Fibroblast of lung (primary cell): ENCODE measurements at places on chromosomes 12 and 14. TPM values are rescaled to one million over a fixed set of nuclear protein-coding genes. Genes with fewer than 3 reads are reported as not detected.

ABCC9 gene
- 8.7 and 9.9 TPM in 2 replicates for total RNA-seq

FAM90A1 gene
- 0.26 and 0.33 TPM in 2 replicates for total RNA-seq

NRIP2 gene
- total RNA-seq: under 0.01 and 0.17 TPM in 2 replicates

GRCh38 chr14:98444077-98444476 lies 827.9 kb downstream of the BCL11B start:
- no peaks in the 10 kb centered on the region for H3K36me3 ChIP-seq
- H3K4me1 ChIP-seq: no peaks in the 10 kb centered on the region
- H3K4me3 ChIP-seq: no peak overlapping the region
- H3K27me3 ChIP-seq: no peaks in the 10 kb centered on the region
- no peak for DNase-seq

- H3K4me3 ChIP-seq: no peak overlapping the region
- H3K36me3 ChIP-seq: no peaks in the 10 kb centered on the region
- H3K4me1 ChIP-seq: no peaks in the 10 kb centered on the region
- H3K27me3 ChIP-seq: no peaks in the 10 kb centered on the region
These were observed 105.3 kb upstream of the GSC start for GRCh38 chr14:94875256-94875655.

DNA sequence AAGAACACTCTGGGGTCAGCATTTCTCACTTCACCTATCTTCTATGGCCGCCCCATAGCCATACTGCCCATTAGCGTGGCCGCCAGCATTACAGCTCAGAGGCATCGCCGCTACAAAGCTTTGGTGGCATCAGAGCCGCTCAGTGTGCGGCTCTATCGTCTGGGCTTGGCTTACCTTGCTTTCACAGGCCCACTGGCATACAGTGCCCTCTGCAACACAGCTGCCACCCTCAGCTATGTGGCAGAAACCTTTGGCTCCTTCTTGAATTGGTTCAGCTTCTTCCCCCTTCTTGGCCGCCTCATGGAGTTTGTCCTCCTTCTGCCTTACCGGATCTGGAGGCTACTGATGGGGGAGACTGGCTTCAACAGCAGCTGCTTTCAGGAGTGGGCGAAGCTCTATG lies 2.6 kb downstream of the DNAJC22 start:
- no peaks in the 10 kb centered on the region for H3K36me3 ChIP-seq
- peaks cover 14% of the 10 kb centered on the region for H3K27me3 ChIP-seq
- no peak overlapping the region for H3K27ac ChIP-seq
- peaks cover 16% of the 10 kb centered on the region for H3K4me1 ChIP-seq
- DNase-seq: no peak

- H3K27ac ChIP-seq: no peak overlapping the region
- no peak overlapping the region for H3K4me3 ChIP-seq
- no peaks in the 10 kb centered on the region for H3K36me3 ChIP-seq
- DNase-seq: no peak
These were observed 4.7 kb upstream of the CISTR start for GRCh38 chr12:53756300-53757100.

DNA sequence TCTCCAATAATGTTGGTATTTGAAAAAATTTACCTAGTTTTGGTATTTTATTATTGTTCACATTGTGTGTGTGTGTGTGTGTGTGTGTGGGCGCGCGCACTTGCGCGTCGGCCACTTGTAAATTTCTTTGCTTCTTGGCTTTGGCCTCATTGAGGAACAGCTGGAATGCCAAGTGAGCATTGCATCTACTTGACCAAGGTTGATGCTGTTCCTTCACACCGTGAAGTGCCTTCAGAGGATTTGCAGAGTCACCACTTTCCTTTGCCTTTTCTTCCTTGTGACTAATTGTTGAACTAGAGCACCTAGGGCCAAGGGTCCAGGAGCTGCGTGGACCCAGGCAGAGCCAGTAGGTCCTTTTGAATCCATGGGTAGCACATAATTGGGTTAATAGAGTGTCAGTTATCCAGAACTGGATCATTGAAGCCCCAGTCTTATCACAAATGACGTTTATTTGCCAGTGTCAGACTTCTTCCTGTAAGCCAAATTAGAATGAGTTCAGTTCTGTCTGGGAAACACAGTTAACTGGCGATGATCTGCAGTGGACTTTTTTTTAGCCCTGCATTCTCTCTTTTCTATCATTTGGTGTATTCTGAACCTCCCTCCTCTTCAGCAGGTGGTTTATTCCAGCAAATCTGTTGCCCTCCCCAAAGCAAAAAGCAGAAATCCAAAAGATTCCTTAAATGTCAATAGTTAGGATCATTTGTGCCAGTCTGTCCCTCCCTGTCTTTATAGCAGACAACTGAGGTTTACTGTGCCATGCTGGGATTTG lies 2.6 kb downstream of the PPP2R5C start:
- DNase-seq: no peak
- no peaks in the 10 kb centered on the region for H3K27me3 ChIP-seq
- no peak overlapping the region for H3K4me3 ChIP-seq
- H3K27ac ChIP-seq: no peak overlapping the region
- H3K36me3 ChIP-seq: no peaks in the 10 kb centered on the region
- no peaks in the 10 kb centered on the region for H3K4me1 ChIP-seq

DNA sequence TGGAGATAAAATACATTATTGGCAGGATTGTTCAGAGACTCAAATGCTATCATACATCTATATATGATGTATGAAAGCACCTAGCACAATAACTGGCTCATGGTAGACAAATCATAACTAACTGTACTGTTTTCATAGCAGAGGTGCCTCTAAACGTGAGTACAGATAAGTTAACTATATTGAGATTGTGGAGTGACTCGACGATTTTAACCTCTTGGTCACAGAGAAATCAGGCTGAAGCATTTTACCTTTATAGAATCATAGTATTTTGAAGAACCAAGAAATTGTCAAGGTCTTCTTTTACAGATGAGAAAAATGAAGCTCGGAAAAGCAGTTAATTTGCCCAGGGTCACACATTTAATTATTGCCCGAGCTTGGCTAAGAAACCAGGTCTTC lies 666 bp upstream of the DERA start:
- DNase-seq: no peak
- H3K36me3 ChIP-seq: peaks cover 5% of the 10 kb centered on the region
- peak overlapping the region; percentile 78 for H3K4me3 ChIP-seq
- H3K27me3 ChIP-seq: no peaks in the 10 kb centered on the region
- H3K27ac ChIP-seq: no peak overlapping the region

DNA sequence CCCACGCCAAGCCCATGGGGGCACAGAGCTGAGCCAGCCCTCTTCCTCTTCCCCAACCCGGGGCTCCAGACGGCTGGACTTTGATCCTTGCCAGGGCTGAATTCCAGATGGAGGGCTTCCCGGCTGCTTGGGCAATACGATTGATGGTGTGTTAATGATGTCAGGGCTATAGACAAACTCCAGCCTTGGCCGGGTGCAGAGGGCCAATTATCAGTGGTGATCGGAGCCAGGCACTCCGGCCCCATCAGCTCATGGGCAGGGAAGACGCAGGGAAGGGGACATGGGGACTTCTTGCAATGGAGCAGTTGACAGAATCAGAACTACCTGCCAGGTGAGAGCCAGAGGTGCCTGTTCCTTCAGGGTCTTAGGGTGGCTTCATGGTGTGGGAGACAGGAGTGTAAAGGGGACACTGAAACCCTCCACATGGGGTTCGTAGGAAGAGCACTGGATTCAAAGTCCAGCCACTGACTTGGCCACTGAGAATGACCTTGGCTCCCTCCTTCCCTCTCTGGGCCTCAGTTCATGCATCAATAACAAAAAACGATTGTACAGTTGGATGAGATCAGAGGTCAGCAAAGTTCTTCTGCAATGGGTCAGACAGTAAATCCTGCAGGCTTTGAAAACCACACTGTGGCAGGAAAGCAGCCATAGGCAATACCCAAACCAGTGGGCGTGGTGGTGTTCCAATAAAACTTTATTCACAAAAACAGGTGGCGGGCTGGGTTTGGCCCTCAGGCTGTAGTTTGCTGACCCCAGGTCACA lies 333.7 kb downstream of the MED13L start:
- no peaks in the 10 kb centered on the region for H3K4me1 ChIP-seq
- no peaks in the 10 kb centered on the region for H3K27me3 ChIP-seq
- H3K36me3 ChIP-seq: no peaks in the 10 kb centered on the region
- H3K4me3 ChIP-seq: no peak overlapping the region

DNA sequence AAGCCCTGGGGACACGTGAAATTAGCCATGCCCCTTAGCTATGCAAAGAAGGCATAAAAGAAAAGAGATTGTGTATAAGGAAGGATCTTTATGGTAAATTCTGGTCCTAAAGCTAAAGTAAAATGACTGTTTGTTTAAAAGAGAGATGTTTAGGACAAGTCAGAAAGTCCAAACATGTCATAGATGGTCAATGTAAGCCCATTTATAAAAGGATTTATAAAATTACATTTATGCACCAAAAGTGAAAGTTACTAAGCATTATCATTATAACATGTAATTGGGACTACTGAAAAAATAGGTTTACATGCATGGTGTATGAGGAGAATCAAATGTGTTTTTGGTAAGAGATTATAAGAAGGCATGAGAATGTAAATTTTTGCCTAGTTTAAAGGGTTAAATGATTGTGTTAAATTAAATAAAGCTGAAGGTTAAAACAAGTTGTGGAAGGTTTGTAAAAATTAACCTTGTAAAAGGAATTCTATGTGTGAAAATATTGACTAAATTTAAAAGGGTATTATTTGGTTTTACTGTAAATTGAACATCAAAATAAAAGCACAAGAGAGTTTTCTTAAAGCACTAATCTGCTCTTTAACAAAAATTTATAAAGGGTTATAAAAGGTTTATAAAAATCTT lies 50.4 kb upstream of the TSPAN8 start:
- H3K27ac ChIP-seq: no peak overlapping the region
- H3K4me3 ChIP-seq: no peak overlapping the region
- no peaks in the 10 kb centered on the region for H3K36me3 ChIP-seq
- DNase-seq: no peak

DNA sequence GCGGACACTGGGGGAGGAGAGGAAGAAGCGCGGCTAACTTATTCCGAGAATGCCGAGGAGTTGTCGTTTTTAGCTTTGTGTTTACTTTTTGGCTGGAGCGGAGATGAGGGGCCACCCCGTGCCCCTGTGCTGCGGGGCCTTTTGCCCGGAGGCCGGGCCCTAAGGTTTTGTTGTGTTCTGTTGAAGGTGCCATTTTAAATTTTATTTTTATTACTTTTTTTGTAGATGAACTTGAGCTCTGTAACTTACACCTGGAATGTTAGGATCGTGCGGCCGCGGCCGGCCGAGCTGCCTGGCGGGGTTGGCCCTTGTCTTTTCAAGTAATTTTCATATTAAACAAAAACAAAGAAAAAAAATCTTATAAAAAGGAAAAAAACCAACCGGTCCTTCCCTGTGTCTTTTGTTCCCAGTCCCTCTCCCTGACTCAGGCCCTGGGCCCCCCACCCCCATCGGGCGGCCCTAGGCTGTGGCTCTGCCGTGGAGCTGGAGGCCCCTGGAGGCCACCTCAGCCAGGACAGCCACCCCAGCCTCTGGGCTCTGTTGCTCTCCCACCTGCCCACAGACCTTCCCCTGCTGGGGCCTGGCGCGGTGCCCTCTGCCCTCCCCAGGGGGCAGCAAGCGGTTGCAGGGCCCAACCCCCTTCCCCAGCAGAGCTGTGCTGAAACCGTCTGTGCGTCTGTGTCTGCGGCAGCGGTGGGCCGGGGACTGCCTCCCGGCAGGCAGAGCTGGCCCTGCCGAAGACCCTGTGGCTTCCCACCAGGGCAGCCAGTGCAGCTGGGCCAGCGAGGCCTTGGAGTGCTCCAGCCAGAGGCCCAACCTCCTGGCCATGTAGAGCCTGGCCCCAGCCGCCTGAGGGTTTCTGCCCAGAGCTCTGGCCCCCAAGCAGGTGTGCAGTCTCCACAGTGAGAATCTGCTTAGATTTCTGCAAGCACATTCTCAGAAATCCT lies 4.0 kb upstream of the CRIP2 start:
- H3K27ac ChIP-seq: no peak overlapping the region
- H3K27me3 ChIP-seq: no peaks in the 10 kb centered on the region
- no peak overlapping the region for H3K4me3 ChIP-seq
- DNase-seq: no peak
- H3K4me1 ChIP-seq: peaks cover 16% of the 10 kb centered on the region

DNA sequence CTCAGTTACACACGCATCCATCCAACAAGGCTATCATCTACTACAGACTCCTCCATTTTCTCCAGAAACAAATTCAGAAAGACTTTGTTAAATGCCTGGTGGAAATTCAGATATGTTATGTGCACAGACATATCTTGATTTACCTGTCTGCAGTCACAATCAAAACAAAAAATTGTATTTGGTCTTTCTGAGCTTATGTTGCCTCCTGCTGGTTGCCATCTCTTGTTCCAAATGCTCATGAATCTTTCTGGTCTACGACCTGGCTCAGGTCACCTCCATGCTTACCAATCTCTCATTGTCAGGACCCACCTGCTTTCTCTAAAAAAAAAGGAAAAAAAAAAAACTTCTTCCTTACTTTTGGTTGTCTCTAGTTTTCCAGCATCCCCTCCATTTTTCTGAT lies 169.2 kb upstream of the PLXNC1 start:
- H3K4me1 ChIP-seq: no peaks in the 10 kb centered on the region
- no peaks in the 10 kb centered on the region for H3K36me3 ChIP-seq
- no peaks in the 10 kb centered on the region for H3K27me3 ChIP-seq
- H3K4me3 ChIP-seq: no peak overlapping the region
- peak; percentile 49 for DNase-seq
- H3K27ac ChIP-seq: no peak overlapping the region

GRCh38 chr14:105534586-105534985 lies 8.2 kb downstream of the TMEM121 start:
- no peak for DNase-seq
- H3K27ac ChIP-seq: no peak overlapping the region
- no peaks in the 10 kb centered on the region for H3K4me1 ChIP-seq
- peaks cover 2% of the 10 kb centered on the region for H3K27me3 ChIP-seq
- no peaks in the 10 kb centered on the region for H3K36me3 ChIP-seq

GRCh38 chr12:78035901-78036606 lies 205.4 kb downstream of the NAV3 start:
- H3K4me1 ChIP-seq: no peaks in the 10 kb centered on the region
- H3K27ac ChIP-seq: peak overlapping the region; percentile 26
- peaks cover 4% of the 10 kb centered on the region for H3K36me3 ChIP-seq

- no peak overlapping the region for H3K27ac ChIP-seq
- H3K4me3 ChIP-seq: no peak overlapping the region
- H3K27me3 ChIP-seq: no peaks in the 10 kb centered on the region
- no peaks in the 10 kb centered on the region for H3K36me3 ChIP-seq
- DNase-seq: no peak
These were observed 434.6 kb downstream of the ADAMTS20 start for GRCh38 chr12:43117226-43117930.

DNA sequence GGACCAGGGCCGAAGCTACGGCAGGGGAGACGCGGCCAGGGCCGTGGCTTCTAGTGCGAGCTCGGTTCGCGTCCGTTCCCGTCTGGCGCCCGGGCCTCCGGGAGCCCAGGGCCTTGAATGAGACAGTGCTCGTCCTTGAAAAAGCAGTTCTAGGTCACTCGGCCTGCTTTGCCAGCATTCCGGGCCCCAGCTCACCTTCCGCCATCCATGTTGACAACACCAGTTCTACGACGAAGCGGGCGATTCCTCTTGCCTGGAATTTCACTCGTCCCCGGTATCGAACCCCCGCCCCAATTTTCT lies 4.5 kb downstream of the OR10AD1 start:
- H3K27ac ChIP-seq: peak overlapping the region; percentile 85
- H3K36me3 ChIP-seq: no peaks in the 10 kb centered on the region
- peak overlapping the region; percentile 78 for H3K4me3 ChIP-seq
